NCI-H774 (cell line): ENCODE measurements at places on chromosomes 3 and 15.

DNA sequence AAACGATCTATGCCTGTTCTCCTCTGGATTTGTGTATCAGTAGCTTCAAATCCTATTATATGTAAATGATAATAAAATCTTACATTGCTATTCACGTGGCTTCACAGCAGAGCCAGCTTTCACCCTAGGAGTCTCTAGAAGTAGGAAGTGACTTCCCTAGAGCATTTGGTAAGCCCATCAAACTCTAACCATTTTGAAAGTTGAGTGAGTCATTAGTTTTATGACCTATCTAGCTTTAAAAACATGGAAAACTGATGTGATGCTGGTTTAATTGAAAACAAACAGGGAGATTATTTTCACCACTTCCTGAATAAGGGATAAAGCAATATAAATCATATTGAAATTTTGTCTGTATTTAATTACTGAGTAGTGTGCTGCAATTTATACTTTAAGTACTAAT, 275.2 kb downstream of the EPHA6 start:
- no peak for DNase-seq

- no peak for DNase-seq
These were observed 10.6 kb upstream of the ITPKA start for GRCh38 chr15:41483115-41483514.

- DNase-seq, result no peak
These were observed 28.1 kb downstream of the HCN4 start for GRCh38 chr15:73340502-73341192.

- DNase-seq, result no peak
These were observed 58.8 kb downstream of the AMOTL2 start for GRCh38 chr3:134315286-134316106.

- DNase-seq, result no peak
These were observed 38.3 kb downstream of the CHSY1 start for GRCh38 chr15:101213570-101213969.
